Activated CD4-positive, CD25-positive, alpha-beta regulatory T cell treated with anti-CD3 and anti-CD28 coated beads, Interleukin-2, amount 50 U/mL, for 24 hours (primary cell): ENCODE measurements at places on chromosomes 3 and 15.

- ATAC-seq = peak; percentile 80
These were observed 56.9 kb downstream of the LRCH3 start for GRCh38 chr3:197847866-197848401.

DNA sequence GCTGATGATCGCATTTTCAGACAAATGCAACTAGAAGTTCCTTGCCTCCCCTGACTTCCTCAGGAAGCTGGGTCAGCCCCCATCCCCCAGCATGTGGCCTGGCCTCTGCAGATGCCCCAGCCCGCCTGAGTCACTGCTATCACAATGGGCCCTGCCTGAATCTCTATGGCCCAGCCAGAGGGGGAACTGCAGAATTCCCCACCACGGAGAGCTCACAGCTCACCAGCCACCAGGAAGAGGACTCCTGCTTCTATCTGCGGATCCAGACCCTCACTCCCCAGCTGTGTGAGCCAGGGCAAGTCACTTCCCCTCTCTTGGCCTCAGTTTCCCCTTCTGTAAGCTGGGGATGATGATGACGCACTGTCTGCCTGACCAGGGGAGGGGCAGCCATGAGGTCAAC, 6.9 kb downstream of the PLXND1 start:
- ATAC-seq = no peak

DNA sequence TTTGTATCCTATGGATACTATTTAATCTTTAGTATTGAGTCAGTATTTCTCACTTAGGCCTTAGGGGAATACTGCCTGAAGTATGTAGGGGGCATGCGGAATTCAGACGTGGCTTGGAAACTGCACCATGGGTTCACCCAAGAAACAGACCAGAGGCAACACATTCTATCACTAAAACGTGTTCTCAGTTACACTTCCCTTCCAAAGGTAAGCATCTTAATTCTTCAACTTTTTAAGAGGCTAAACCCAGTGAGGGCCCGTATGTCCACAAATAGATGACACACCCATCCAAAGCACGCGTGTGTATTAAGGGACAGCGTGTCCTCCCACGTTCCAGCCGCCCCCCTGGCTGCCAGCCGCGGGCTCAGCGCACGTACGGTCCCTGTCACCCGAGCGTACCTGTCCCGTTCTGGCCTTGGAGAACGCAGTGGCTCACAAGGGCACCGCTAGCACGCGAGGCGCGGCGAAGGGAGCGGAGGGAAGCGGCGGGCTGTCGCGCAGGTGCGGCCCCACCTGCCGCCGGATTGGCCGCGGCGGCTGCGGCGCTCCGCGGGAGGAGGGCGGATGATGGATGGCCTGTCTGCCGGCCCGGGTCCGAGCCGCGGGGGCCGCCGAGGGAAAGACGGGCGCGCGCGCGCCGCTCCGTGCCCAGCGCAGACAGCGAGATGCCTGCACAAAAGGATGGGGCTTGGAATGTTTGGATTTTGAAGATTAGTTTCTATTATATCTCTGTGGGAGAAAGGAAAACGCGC, 1003.9 kb upstream of the NR2F2 start:
- no peak for ATAC-seq

GRCh38 chr15:100245855-100246254, 95.9 kb downstream of the ADAMTS17 start:
- ATAC-seq = no peak

- no peak for ATAC-seq
These were observed 26.3 kb downstream of the NGRN start for GRCh38 chr15:90291679-90292356.

- ATAC-seq = no peak
These were observed 206.9 kb upstream of the BHLHE40 start for GRCh38 chr3:4772171-4772804.

DNA sequence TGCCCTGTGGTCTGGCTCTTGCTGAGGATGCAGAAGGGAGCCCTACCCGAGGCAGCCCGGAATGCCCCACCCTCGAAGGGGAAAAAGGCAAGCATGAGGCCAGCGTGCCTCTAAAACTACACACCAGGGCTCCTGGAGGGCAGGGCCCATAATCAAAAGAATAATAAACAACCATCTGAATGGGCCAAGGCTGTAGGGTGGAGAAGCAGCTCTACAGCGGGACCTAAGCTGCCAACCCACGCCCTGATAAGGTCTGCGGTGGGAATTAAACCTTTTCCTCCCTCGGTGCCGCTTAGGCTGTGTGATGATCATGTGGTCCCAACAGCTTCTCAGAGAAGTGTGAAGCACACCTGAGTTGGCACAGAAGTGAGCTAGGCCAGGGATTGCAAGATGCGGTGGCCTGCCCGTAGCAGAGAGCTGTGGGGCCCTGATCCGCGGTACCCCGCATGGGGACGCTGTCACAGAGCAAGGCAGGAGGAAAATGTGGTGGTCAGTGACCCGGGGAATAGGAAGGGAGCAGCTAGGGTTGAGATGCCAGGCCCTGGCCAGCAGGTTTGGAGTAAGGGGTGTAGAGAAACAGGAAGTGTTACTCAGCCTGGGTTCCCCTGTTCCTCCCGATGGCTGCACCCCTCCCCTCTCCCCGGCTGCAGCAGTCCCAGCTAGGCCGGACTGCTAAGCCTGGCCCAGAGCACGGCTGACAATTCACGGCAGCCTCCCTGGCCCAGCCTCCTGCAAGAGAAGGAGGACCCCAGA, 1.1 kb upstream of the C15orf62 start:
- no peak for ATAC-seq

DNA sequence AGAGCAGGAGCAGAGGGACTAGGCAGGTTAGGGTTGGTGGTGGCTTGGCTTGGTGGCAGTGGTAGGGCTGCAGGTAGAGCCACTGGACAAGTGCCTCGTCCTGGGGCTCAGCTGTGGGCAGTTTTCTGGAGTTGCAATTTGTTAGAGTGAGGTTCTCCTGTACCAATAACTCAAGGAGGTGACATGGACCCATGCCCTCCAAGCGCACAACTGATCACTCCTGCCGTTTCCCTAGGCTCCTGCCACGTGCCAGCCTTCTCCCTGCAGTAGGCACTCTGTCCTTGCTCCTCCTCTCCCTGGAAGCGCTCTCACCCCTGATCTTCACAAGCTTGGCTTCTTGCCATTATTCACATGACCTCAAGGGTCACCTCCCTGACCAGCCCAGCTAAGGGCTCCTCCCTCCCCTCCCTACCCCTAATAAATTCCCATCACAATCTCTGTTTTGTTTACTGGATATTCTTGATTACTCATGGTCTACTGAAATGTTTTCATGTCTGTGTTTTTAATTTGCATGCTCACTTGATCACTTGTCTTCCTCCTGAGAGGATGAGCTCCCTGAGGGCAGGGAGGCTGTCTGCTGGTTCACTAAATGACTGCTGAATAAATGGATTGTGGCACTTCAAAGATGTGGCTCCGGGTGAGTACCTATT, 3.3 kb downstream of the WNT7A start:
- ATAC-seq = no peak

DNA sequence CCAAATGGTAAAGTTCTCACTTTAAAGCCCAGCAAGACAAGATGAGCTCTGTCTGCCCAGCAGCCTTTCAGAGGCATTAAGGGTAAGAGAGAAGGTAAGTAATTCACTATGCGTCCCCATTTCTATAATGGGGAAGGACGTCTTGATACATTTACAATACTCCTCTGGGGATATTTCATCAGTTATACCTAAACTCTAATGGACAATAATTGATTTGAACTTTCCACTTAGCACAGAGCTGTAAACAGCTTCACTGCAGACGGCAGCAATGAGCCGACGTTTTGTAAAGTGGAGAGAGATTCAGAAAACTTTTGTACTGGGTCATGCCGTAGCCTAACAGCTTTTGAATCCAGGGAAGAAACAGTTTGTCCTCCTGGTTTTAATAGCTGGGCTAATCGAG, 127.4 kb downstream of the TIGIT start:
- no peak for ATAC-seq

- no peak for ATAC-seq
These were observed 23.9 kb downstream of the ALDH1L1 start for GRCh38 chr3:126156468-126156867.

DNA sequence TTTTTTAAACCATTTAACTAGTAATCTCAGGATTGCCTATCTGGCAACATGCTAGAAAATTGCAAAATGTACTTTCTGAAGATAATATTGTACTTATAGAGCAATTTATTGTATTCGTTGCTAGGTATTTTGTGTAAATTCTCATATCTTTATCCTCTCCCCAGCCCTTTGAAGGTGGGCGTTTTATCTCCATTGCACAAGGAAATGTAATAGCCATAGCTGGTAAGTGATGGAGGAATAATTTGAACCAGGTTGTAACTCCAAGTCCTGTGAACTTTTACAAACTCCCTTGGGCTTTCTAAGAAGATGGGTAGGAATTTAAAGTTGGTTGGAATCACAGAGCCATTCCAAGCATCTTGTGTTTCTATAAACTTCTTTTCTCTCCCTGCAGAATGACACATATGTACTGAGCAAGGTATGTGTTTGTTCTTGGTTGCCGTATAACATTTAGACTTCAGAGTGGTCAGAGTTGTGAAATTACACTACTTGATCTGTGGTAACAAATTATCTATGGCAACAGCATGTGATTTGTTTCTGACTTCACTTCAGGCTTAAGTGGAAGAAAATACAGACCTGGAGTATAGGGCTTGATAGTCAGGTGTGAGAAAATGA, 170.9 kb downstream of the AKAP13 start:
- no peak for ATAC-seq

- ATAC-seq = no peak
These were observed 559 bp upstream of the LRRN1 start for GRCh38 chr3:3798631-3799113.

DNA sequence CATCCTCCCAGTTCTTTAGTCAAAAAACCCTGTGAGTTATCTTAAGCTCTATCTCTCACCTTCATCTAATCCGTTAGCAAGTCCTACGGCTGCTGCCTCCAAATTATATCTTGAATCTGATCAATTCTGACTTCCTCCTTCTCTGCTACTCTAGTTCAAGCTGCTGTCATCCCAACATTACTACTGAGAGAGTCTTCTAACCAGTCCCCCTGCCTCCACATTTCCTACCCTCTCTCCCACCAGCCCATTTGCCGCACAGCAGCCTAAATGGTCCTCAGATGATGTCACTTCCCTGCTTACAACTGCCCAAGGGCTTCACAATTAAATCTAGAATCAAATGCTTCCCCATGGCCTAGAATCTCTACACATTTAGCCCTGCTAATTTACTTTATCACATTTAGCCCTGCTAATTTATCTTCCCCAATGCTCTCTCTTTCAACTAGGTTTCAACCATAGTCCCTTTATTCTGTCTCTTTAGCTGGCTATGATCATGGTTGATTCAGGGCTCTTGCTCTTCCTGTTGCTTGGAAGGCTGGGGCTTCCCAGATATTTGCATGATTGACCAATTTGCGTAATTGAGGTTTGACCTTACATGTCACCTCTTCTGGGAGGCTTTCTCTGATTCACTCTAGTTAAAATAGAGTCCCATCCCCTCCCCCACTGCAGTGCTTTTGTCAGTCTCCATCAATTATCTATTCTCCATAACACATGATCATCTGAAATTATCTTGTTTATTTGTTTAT, 11.0 kb upstream of the ARL14 start:
- peak; percentile 59 for ATAC-seq

- ATAC-seq = no peak
These were observed 152.7 kb downstream of the SUCNR1 start for GRCh38 chr3:152026033-152026556.

GRCh38 chr15:83697716-83698115, 43.8 kb downstream of the ADAMTSL3 start:
- ATAC-seq = no peak

DNA sequence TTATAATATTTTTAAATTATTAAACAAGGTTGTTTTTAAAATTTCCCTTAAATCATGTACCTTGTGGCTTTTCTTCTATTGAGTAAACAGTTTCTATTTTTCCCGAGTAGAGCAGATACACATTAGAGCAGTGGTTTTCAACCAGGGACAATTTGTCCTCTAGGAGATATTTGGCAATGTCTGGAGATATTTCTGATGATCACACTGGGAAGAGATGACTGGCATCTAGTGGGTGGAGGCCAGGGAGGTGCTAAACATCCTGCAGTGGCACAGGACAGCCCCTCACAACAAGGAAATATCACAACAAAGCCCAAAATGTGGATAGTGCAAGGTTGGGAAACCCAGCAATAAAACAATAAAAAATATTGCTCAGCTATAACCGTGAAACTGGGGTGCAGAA, 113.0 kb upstream of the PTPRG start:
- ATAC-seq = no peak

- no peak for ATAC-seq
These were observed 128.8 kb downstream of the SV2B start for GRCh38 chr15:91228890-91229289.

GRCh38 chr15:62856466-62857246, 185.9 kb upstream of the TPM1 start:
- ATAC-seq = no peak

GRCh38 chr3:66076861-66077470, 38.2 kb upstream of the MAGI1 start:
- no peak for ATAC-seq

- ATAC-seq = no peak
These were observed 153.2 kb downstream of the MYRIP start for GRCh38 chr3:39962581-39962980.

GRCh38 chr15:93703092-93703739, 528.1 kb upstream of the MCTP2 start:
- no peak for ATAC-seq

DNA sequence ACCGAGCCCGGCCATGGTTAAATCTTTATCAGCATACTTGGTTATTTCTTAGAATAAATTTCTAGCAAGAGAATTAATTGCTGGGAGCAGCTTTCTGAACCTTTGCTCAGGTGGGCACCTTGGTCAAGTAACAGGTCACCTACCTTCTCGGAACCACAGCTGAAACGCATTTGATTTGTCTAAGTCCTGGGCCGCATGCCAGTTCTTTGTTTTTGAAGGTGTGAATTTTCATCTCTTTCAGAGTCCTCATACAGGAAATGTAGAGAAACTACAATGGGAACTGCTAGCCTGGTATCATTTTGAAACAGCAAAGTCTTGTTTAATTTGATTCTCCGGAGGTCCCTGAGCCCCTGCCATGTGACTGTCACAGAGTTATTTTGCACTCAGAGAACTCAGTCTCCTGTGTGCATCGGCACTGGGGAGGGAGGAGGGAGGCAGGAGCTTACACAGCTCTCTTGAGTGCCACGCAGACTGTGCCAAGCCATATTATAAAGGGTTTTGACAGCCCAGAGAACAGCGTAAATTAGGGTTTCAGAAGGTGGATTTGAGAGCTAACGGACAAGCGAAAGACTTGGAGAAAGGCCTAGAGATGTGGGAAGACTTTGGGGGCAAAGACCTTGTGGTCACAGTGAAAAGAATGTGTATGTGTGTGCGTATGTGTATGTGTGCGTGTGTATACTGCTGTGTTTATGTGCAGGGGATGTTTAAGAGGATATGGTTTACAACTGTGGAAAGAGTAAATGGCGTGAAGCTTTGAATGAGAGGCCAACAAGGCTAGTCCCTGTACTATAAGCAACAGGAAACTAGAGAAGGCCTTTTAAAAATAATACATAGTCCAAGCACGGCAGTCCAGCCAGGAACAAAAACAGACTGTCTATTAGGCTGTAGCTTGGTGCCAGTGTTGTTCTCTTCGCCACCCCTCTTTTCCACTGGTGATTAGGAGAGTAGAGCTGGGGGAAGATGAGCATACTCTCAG, 61.8 kb upstream of the ATP13A3 start:
- no peak for ATAC-seq

GRCh38 chr3:39448506-39449233, 18.8 kb upstream of the MOBP start:
- no peak for ATAC-seq
